ENCODE measurements at places on chromosomes 1 and 21.

DNA sequence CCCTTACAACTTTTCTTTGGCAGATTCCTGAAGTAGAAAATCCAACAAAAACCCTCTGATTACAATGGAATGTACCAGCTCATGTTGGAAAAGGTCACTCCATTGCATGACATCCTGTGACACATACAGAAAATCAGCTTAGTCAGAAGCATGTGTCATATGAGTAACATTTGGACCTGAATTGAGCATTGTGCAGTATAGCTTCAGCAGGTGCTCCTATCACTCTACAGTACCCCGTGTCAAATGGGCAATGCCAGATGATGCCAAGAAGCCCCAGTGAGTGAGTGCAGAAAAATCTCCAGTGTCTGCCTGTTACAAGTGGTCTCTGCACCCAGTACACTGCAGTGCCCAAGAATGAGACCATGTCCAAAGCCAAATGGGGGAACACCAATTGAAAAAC lies 129.7 kb upstream of the RUNX1 start:
- no peak for DNase-seq

DNA sequence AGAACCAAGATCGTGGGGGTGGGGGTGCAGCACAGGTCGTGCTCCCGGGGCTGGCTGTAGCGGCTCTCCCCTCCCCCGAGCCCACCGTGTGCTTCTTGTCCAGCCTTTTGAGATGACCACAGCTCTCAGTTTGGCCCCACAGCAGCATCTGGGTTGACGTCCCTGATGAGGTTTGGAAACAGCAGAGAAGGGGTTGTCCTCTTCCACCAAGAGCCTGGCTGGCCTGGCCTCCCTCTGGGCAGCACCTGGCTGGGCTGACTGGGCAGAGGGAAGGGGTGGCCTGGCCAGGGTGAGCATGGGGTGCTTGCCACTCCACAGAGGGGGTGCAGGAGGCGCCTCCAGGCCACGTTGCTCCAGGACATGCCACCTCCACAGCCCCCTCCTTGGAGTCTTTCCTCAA lies 61.5 kb downstream of the SKI start:
- DNase-seq = no peak

DNA sequence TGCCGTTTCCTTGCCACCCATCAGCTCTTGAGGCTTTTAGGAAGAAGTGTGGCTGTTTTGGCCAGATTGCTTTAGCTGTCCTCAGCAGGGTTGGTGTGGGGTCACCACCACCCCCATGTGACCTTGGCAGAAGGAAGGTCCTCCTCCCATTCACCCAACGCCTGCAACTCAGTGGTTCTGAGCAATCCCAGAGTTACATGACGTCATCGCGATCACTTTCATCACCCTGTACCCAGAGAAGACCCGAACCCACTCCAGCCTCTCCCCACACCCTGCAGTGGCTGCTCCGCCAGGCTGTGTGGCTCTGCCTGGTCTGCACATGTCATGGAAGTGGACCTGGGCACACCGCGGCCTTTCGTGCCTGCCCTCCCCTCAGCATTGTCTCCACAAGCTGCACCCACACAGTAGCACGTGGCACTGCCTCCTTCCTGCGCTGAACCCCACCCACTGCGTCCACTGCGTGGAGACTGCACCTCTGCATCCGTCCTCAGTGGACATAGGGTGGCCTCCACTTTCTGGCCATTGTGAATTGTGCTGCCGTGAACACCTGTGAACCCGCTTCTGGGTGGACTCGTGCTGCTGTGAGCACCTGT lies 16.5 kb downstream of the FAAP20 start:
- DNase-seq = no peak

DNA sequence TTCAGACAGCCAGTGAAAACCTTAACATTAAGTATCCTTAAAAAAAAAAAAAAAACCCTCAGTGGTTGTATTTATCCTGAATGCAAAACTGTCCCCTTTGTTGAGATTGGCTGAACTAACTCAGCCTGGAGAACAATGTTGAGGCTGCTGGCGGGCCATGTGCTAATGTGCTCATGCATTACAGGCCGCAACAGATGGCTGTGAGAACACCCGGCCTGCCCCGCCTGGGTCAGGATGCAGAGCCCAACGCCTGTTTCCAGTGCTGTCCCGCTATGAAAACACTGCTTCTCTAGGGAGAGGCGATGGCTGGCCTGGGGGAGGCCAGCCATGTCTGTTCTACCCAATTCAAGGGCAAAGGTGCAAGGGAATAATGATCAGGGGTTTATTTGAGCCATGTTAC lies 13.8 kb downstream of the OLIG2 start:
- DNase-seq = no peak

DNA sequence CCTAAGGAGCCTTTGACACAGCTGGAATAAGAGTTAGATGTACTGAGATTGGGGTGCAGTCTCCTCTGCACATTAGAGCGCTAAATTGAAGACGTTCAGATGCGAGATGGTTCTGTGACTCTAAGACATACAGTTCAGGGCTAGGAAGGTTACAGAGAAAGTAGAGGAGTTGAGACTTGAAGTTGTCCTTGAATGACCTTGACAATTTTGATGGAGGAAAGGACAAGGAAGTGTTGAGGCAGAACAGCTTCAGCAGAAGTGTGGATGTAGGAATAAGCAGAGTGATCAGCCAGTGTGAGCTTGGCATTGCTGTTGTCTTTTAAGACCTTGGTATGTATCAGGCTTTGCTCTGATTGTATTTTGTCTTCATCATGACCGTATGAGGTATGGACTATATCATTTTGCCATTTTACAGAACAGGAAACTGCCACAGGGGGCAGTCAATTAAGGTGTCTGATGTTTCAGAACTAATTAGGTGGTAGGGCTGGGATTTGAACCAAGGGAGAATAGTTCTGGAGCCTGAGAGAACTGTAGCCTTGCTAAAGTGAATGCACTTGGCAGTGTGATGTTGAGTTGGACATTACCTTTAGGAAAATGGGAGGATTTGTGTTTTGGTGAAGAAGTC lies 9.2 kb downstream of the TTF2 start:
- DNase-seq = no peak

Measured in stimulated activated CD4-positive, alpha-beta T cell treated with anti-CD3 and anti-CD28 coated beads, Interleukin-2, amount 100 ng/mL, for 24 hours (primary cell).